Activated CD4-positive, alpha-beta T cell treated with anti-CD3 and anti-CD28 coated beads, Interleukin-2, amount 50 U/mL, for 24 hours (primary cell): ENCODE measurements at places on chromosomes 6 and 20.

DNA sequence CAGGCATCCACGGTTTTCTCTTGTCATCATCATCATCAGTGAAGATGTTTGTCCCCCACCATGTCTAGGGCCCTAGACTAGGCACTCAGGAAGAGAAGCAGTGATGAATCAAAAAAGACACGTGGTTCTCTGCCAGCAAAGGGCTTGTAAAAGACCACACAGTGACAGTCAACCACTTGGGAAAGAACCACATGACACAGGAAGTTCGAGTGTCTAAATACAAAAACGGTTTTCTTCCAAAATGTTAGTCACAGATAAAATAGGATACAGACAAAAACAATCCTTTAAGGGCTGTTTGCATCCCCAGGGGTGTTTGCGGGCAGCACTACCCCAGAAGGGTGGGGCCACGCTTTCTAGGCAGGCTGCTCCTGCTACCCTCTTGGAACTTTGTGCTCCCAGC, 356.8 kb upstream of the AGPAT4 start:
- DNase-seq: no peak

GRCh38 chr20:931401-931800, 15.3 kb upstream of the ANGPT4 start:
- DNase-seq: no peak

GRCh38 chr6:356828-357251, 34.7 kb upstream of the IRF4 start:
- no peak for DNase-seq

DNA sequence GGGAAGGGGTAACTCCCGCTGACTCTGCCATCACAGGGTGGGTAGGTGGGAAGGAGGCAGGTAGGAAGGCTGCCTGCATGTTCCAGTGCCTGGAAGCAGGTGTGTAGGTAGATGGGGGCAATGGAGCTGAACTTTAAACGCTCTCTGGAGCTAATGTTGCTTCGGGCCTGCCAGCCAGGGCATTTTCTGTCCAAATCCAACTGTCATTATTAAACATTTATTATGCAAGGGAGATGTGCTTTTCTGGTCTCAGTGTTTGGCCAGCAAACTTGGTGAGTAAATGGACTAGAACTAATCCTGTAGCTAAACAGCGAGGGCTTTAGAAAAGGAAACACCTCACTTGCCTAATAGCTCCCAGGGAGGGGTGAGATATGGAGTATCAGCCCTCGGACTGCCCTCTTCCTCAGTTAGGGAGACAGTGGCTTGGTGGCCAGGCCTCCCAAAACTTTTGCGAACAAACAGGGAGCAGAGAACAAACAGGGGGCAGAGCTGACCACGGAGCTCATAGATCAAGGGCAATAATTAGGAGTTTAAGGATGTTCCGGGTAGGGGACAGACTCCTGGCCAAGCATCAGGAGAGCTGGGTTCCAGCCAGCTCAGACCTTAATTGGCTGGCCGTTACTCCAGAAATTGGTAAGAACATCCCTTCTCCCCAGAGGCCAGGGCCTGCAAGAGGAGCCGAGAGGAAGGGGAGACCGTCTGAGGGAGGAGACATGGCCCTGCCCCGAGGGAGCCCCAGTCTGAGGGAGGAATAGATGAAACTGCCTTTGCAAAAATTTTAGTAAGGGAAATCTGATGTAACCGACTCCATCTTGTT, 131.1 kb downstream of the VEGFA start:
- DNase-seq: no peak

GRCh38 chr6:3869284-3869631, 20.1 kb downstream of the FAM50B start:
- no peak for DNase-seq

DNA sequence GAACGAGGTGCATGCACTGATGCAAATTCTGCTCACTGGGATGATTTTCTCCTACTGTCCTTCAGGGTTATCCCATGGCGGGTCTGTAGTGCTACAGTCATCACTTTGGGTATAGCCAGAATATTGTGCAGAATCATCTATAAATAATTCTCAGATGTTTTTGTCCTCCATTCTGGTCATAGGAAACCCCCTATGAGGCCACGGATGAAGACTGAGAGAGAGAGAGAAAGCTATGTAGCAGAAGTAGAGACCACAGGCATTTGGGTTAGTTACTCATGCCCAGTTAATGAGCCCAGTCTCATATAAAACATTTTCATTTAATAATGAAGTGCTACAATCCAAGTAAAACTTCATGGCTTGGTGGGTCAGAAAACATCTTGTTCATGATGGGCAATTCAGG, 145.1 kb upstream of the PLN start:
- no peak for DNase-seq

GRCh38 chr20:50314678-50315335, 124.2 kb downstream of the CEBPB start:
- no peak for DNase-seq
